ENCODE measurements at places on chromosomes 11 and 22. TPM values are rescaled to one million over a fixed set of nuclear protein-coding genes. Genes with fewer than 3 reads are reported as not detected.

DNA sequence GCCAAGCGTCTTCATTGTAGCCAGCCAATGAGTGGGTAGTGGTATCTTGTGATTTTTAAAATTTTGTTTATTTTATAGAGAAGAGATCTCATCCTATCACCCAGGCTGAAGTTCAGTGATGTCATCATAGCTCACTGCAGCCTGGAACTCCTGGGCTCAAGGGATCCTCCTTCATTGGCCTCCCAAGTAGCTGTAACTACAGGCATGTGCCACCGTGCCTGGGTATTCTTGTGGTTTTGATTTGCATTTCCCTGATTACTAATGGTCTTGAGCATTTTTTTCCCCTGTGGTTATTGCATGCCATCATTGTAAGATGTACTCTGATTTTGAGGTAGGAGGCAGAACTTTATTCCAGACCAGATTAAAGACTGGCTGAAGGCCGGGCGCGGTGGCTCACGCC is 2.4 kb upstream of the DENND6B start:
- DNase-seq = no peak

DNA sequence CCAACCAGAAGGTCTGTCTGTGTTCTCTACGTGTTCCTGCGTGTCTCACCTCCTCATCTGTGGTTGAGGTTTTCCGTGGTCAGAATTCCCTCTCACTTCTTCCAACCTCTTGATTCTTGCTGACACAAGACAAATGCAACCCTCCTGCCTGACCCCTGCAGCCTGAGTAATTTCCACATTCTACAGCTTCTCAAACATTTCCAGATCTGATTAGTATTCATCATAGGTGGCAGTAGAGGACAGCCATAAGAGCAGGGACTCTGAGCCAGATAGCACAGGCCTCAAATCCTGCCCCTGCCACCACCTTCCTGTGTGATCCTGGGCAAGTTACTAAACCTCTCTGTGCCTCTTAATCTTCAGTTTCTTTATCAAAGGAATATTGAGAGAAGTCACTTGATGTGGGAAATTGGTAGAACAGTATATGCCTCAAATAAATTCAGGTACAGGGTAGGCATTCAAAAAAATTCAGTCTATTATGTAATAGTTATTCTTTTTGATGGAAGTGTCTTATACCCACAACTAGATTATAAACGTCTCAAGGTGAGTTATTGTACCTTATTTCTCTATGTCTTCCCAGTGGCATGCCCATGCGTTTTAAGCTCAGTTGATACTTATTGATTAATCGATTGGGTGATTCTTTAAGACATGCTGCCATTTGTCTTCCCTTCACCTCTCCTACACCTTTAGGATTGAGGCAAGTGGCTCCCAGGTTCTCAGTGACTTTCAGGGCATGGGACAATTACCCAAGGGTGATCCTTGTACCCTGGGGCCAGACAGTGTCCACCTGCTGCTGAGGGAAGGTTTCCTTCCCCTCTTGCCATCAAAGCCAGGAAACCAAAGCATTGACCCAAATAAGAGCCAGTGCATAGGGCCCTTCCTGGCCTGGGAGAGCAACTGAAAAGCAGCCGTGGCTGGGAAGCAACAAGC is 19.6 kb downstream of the POU2AF1 start:
- DNase-seq = no peak

Gene F2
- total RNA-seq = not detected

Gene CREB3L1
- 18.8 TPM for total RNA-seq

Gene GDPD4
- total RNA-seq = not detected

DNA sequence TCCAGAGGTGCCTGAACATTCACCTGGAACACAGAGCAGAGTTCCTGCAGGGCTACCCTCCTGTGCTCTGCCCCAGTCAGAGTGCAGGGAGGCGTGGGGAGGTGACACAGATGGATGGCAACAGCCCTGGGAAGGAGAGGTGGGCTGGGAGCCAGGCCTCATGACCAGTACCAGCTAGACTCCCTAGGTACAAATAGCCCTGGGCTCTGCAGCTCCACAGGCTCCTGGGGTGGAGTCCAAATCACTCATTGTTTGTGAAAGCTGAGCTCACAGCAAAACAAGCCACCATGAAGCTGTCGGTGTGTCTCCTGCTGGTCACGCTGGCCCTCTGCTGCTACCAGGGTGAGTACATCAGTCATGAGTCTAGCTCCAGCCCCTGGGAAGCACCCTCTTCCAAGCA is at the start of gene SCGB1D2:
SCGB1D2 (plus strand) TSS at position 219 of the 400 bp plus-strand sequence; CDS start at position 288, 69 bp downstream.
- DNase-seq = peak; percentile 73

GRCh38 chr11:129090056-129090455 is 102.1 kb downstream of the ARHGAP32 start:
- no peak for DNase-seq

DNA sequence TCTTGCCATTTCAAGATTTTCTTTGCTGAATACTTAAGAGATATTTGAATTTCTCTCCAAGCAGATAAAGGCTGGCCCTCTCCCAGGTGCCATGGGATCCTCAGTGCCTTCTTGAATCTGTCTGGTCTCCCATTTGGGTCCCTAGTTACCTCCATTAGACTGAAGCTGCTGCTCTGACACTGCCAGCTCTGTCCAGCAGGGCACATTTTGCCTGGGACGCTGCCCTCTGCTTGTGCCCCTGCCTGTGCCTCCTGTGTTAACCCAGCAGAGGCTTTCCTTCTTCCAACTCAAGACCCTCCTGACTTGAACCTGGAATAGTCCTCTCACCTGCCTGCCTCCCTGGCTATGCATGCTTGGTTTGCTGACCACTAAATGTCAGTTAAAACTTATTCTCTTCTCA is 406.3 kb downstream of the BUD13 start:
- DNase-seq = no peak

DNA sequence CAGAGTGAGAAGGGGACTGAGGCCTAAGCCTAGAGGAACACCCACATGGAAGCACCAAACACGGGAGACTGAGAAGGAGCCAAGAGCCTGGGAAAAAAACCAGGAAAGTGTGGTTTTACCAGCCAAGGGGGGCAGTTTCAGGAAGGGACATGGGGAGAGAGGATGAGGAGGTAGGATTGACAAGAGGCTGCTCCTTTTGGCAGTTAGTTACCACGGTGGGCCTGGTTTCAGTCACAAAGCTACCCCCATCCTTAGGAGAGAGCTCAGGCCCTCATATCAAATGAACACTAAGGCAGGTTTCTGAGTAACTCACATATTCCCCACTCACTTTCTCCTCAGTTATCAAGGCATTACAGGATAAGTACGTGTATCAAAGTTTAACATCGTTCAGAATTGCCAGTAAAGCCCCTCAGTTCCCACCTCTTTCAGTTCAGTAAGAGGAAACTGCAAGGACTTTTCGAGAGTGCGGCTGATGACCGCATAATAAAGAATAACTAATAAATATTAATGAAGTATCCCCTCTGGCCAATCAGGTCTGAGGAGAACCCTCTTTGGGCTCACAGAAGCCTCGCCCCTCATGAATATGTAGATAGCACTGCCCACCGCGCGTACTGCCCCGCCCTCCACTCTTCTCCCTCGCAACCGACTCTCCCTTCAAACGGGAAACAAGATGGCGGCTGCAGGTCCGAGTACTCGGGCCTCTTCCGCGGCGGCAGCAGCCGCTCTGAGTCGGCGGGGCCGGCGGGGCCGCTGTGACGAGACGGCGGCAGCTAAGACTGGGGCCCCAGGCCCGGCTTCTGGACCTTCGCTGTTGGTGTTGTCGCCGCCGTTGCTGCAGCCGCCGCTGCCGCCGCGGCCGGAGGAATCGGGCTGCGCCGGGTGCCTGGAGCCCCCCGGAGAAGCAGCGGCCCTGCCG is at the start of gene RNF169:
RNF169 (plus strand) TSS at position 639 of the 916 bp plus-strand sequence; CDS start at position 671, 32 bp downstream.
- peak; percentile 95 for DNase-seq

DNA sequence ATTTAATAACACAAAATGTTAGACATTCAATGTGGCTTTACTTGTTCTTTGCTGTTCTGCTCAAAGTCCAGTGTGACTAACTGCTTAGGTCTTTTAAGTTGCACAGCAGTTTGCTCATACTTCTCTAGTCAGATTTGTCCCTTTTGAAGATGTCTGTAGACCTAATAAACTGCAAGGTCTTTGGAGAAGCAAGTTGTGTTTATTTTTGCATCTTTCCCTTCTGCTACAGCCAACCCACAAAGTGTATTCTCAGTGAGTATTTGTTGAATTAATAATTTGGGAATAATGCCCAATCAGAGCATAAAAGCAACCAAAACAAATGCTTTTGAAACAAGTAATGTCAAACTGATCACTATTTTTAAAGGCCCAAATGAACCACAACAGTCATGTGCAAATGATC is 312.5 kb downstream of the CADM1 start:
- no peak for DNase-seq

GRCh38 chr11:118691926-118692830 is 12.7 kb upstream of the TREH start:
- DNase-seq = no peak

Gene PANX3
- total RNA-seq = not detected

GRCh38 chr11:67194096-67194495 is 72.2 kb upstream of the GRK2 start:
- DNase-seq = no peak

GRCh38 chr11:30203850-30204249 is 27.0 kb upstream of the FSHB start:
- DNase-seq = no peak

DNA sequence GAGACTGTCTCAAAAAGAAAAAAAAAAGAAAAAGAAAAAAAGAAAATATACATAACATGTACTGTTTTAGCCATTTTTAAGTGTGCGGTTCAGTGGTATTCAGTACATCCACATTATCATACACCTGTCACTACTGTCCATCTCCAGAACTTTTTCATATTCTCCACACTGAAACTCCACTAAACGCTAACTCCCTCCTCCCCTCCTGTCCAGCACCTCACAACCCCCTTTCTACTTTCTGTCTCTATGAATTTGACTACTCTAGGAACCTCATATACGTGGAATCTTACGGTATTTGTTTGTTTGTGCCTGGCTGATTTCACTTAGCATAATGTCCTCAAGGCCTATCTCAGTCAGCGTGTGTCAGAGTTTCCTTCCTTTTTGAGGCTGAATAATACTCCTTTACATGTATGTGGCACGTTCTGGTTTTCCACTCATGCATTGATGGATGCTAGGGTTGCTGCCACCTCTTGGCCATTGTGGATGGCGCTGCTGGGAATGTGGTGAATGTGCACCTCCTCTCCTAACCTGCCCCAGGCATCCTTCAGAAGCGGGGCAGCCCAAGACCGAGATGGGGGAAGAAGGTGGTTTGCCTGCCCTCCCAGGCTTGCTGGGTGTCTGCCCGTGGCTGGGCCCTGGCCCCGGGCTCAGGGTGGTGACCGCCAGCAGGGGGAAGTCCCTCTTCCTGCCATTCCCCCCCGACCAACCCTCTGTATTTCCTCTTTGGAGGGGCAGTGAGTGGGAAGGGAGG is 60.5 kb downstream of the BCR start:
- DNase-seq = peak; percentile 61

DNA sequence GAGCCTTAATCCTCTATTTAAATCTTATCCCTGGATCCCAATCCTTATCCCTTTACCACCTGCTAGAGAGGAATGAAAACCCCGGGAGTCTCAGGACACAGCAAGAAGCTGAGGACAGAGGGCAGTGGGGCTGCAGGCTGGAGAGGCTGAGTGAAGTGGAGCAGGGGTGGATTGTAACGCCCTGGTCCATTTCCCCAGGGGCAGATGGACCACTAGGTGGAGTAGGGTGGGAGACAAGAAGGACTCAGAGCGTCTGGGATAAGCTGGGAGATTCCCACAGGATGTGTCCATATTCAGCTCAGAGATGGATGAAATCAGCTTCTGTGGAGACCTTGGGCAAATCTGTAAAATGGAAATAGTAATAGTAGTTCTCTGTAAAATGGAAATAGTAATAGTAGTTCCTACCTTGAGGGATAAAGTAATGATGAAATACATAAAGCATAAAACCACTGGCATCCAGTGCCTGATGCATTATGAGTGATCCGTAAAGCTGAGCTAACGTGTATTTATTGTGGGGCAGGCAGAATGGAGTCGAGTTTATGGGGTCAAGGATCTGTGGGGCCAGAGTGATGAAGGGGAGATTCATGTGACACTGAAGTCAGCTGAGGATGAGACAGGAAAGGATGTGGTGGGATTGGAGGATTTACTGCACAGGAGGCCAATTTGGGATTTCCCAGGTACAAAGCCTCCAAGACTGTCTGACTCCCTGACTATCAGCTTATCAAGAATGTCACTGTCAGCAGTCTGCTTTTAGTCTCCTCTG is 1.9 kb upstream of the ROBO4 start:
- DNase-seq = no peak

Gene HORMAD2
- total RNA-seq = not detected

DNA sequence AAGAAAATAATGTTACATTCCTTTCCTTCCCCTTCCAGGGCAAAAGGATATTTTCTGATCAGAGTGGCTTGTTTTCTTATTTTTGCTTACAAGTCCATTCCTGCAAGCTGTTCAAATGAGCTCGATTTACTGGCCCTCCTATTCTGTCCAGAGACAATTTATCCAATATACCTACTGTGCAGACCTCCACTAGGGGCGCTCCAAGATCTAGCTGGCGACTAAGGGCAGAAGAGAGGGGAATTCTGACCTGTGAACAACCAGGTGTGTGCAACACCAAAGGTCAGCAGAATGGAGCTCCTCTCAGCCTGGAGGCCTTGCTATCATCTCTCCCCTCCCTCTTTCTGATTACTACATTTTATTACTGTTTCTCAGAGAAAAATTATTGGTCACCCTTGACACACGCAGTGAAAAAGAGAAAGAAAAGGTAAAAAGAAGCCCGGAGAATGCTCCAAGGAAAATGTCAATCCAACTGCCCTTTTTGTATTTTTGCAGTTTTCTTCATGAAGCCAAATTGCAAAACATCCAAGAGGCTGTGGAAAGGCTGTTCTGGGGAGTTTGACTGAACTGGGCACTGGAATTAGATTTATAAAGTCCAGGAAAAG is 3.2 kb downstream of the SEZ6L start:
- DNase-seq = peak; percentile 38

DNA sequence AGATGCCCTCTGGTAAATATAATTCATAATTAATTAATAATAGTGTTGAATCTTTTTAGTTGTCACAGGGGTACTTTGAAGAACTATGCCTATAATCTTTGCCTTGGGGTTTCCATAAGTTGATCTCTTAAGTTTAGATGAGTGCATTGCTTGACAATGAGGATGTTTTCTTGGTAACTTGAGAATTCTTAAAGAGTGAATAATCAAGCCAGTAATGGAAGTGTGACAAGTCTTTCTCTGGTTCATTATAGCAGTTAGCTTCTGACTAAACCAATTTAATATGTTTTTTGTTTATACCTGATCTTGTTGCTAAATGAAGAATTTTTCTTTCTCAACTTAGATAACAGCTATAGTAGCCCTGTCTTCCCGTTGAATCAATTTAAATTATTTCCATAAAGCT is 46.2 kb downstream of the ATXN10 start:
- no peak for DNase-seq

DNA sequence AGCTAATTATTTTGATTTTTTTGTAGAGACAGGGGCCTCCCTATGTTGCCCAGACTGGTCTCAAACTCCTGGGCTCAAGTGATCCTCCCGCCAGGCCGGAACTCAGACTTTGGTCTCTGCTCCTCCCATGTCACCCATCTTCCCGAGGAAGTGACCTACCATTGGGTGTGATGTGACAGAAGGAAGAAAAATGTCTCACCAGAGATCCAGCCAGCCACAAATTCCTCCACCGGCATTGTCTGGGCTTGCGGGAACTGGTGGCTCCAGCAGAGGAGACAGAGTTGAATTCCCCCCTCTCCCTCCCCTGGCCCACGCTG is 772 bp downstream of the SLC25A45 start:
- no peak for DNase-seq

- DNase-seq = no peak
These were observed 119.5 kb downstream of the APOL5 start for GRCh38 chr22:35837101-35837727.

Gene OLFML1
- 14.9 TPM for total RNA-seq

GRCh38 chr11:67492069-67492727 is 9.4 kb downstream of the AIP start:
- DNase-seq = no peak

Data from right cardiac atrium (tissue), 5 donors.